ENCODE measurements at places on chromosomes 7 and 10.

DNA sequence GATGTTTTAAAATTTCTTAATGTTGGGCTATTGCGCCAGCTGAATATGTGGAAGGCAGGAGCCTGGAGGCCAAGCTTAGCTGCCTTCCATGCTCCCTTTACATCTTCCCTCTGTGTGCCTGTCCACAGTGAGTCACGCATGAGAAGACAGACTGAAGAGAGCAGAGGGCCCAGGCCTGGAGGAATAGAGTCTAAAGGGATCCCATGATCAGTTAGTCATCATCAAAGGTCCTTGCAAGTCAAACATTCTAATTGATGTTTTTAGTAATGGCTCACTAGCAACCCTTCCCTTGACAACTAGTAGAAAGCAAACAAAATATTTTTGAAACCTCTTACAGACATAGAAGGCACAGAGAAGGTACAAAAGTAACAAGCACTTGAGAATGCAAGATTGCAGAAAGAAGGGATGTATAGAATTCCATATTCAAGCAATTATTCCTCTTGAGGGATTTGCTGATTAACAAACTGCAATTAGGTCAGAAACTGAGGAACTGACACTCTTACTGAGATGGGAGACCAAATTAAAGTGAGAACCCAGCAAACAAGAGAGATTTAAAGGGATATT, 30.7 kb upstream of the APBB1IP start:
- no peak for DNase-seq

GRCh38 chr10:75434291-75434690, 2.9 kb downstream of the LRMDA start:
- DNase-seq: no peak

- DNase-seq: peak; percentile 90
Measured at GRCh38 chr10:126674741-126675515, 4.4 kb upstream of the C10orf90 start.

- peak; percentile 74 for DNase-seq
Measured at GRCh38 chr7:37336259-37336658, 112.4 kb downstream of the ELMO1 start.

DNA sequence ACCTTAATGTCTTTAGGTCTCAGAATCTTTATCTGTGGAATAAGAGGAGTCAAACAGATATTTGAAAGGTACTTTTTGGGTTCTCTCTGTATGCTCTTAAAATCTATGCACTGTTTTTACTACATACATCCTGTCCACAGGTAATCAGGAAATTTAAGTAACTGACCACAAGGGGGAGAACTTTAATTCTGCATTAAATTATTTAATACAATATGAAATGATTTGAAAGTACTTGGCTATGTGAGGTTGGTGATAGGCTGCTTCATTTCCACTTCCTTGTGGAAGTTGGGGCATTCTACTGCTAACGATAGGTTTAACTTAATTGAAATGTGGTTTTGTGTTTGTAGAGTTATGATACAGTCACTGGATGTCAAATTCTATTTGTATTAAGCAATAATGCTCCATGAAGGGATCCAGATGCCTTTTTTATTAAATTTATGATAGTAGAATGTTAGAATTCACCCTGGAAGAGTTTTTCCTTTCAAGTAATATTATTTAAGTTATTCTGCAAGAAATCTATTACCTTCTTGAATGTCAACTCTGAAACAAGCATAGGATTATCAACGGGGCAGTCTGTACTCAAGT, 6.0 kb downstream of the TEX47 start:
- DNase-seq: peak; percentile 14

DNA sequence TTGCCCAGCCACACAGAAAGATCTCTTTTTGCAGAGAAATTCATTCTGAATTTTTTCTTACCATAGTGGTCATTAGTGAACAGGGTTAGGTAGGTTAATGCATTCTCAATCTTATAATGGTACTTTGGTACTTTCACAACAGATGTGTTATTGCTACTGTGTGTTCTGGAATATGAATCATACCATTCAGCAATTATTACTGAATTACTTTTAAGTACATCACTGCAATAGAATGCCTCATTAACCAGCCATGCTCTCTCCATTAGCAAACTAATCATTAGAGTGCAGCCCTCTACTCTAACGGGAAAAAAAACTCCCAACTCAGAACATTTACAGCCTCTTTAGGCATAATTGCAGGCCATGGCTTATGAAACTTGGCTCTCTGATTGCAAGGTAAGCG, 102.1 kb downstream of the DOCK4 start:
- no peak for DNase-seq

- no peak for DNase-seq
Measured at GRCh38 chr7:42469341-42469740, 232.3 kb upstream of the GLI3 start.

DNA sequence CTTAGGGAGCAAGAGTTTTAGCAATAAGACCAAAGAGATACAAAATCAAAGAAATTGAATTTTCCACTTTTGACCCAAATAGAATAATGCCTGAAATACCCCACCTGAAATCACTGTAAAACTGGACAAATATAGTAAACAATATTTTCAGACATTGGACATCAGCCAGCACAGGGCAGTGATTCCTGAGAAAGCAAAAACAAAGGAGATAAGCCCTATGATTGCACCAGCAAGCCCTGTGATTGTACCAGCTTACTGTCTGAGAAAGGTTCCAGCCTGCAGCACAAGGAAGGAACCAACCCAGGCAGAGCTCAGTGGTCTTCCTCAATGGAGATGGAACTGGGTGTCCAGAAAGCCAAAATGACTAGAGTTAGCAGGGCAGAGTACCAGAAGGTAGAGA, 10.3 kb downstream of the TMEM106B start:
- DNase-seq: no peak

GRCh38 chr10:60942788-60943315, 1.1 kb downstream of the RHOBTB1 start:
- DNase-seq: peak; percentile 81

- DNase-seq: peak; percentile 49
Measured at GRCh38 chr10:36345807-36346206, 703.7 kb upstream of the FZD8 start.

DNA sequence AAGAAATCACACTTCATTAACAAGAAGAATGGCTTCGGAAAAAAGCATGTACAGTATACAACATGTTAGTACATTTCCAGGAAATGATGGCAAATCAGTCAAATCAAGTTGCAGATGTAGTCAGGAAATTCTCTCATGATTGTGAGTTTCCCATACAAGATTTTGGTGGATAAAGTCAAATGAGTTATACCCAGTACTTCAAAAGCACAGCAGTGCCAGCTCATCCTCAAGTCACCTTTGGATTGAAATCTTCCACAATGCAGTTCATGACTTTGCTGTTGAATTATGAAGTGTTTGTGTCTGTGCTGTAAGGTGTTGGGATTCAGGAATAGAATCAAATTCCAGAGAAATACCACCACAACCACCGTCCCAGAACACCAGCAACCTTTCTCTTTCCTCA, 301.3 kb upstream of the BMPER start:
- DNase-seq: no peak

- DNase-seq: no peak
Measured at GRCh38 chr7:132112106-132112505, 464.2 kb downstream of the PLXNA4 start.

DNA sequence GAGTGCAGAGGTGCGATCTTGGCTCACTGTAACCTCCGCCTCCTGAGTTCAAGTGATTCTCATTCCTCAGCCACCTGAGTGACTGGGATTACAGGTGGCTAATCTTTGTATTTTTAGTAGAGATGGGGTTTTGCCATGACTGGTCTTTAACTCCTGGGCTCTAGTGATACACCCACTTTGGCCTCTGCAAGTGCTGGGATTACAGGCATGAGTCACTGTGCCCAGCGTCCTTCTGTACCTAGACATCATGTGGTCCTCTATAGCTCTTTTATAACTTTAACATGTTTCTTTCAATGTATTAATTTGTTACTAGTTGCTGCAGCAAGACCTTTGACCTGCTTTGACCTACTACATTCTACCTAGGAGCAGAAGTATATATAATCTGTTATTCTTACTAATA, 38.7 kb upstream of the BICC1 start:
- no peak for DNase-seq

- DNase-seq: peak; percentile 35
Measured at GRCh38 chr7:47453093-47454061, 128.5 kb downstream of the TNS3 start.

DNA sequence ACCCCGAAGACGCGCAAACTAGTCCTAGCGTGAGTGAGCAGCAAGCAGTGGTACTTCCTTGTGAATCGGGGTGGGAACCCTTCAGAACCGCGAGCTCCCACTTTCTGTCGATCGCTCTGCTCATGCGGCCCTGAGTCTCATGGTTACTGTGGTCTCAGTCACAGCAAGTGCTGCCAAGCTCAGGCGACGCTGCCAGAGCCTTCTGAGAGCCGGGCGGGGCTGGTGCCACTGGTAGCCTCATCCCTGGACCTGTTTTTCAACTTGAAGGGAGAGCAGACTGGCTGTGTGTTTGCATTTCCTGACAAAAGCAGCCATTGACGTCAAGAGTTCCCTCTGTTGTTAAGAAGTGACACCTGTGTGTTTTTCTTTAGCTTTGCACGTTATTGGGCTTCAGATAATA, 32.9 kb upstream of the BHLHA15 start:
- DNase-seq: peak; percentile 66

GRCh38 chr7:83520726-83521125, 128.2 kb downstream of the SEMA3E start:
- no peak for DNase-seq

GRCh38 chr7:22856416-22856815, 33.8 kb upstream of the TOMM7 start:
- no peak for DNase-seq

GRCh38 chr10:48231699-48232315, 42.7 kb downstream of the FRMPD2 start:
- DNase-seq: no peak

DNA sequence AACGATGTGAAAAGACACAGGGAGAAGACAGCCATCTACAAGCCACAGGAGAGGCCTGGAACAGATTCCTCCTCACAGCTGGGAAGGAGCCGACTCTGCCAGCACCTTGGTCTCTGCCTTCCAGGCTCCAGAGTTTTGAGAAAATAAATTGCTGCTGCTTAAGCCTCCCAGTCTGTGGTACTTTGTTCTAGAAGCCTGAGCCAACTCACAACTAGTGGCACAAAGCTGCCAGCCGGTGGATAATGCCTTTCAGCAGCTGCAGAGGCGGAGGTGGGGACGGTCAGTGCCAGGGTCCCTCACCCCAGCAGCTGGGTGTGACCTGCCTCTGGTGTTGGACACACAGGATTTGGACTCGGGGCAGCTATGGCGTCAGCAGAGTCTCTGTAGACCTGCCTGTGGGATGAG, 255.4 kb upstream of the PITRM1 start:
- peak; percentile 21 for DNase-seq

DNA sequence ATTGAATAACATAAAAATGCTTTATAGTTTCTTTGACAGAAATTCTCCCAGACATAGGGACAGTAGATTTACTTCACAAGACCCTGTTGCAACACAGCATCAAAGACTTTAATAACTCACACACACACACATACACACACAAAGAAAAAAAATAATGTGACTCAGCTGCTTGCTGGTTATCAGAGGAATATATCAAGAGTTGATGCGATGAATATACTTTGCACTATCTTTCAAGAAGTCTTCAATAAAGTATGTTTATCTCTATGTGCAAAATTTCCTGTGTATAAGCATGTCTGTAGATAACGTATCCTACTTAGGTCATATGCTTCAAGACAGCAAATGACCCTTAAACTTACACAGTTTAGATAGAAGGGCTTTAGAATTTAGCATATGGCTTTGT, 243.1 kb downstream of the ARL4A start:
- no peak for DNase-seq

DNA sequence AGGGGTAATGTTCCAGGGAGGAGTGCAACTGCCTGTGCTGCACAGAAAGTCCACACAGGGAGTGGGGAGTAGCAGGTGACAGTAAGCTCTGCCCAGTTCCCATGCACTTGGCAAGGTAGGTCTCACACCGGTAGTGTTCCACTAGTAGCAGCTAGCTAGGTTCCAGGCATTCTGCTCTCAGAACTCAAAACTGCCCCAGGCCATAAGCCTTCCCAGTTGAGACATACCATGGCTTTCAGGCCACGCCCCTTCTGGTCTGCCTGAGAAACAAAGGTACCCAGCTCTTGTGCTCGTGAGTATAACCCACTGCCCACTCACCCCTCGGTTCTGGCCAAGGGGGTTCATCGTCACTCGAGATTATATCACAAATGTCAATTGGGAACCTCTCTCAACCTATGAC, 12.6 kb downstream of the CASP7 start:
- DNase-seq: no peak

DNA sequence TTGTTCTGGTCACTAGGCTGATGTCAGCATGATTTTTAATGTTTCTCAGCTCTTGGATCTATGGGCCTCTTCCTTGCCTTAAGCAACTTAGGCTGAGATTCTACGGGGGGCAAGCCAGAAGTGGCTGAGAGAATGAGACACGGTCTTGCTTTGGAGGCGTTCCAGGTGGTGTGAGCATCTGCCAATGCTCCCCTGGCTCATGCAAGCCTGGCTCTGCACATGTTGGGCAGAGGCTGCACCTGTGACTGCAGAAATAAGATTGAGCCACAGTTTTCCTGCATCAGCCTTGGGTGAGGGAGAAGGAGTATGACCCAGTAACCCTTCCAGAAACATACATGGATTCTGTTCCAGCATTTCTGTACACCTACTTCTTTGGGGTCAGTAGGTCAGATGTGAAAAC, 41.9 kb downstream of the C10orf120 start:
- DNase-seq: no peak

DNA sequence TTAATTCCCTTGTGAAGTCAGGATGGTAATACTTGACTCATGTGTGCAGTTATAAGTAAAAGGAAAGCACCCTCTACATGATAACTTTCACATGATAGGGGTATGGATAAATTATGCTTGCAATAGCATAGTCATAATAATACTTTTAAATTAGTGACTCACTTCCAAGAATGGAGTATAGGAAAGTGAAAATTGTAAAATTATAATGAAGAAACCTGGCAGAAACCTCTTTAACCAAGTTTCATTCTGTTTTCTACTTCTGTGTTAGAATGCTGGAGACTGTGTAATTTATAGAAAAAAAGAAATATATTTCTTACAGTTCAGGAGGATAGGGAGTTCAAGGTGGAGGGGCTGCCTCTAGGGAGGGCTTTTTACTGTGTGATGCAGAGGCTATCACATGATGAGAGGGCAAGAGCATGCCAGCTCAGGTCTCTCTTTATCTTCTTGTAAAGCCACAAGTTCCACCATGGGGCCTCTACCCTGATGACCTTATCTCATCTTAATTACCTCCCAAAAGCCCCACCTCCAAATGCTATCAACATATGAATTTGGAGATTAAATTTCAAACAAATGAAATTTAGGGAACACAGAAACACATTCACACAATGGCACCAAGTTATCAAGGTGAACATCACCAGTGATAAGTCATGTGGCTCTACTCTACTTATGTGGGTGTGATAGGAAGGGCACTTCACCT, 43.2 kb downstream of the HDAC9 start:
- DNase-seq: no peak

- no peak for DNase-seq
Measured at GRCh38 chr7:98730326-98730725, 113.2 kb downstream of the NPTX2 start.

Data from pons (tissue), 1 donor.